ENCODE measurements at places on chromosomes 2 and 18. TPM values are rescaled to one million over a fixed set of nuclear protein-coding genes. Genes with fewer than 3 reads are reported as not detected.
A peak's percentile ranks its signal among the peaks of the same experiment; 100 is the strongest.

DNA sequence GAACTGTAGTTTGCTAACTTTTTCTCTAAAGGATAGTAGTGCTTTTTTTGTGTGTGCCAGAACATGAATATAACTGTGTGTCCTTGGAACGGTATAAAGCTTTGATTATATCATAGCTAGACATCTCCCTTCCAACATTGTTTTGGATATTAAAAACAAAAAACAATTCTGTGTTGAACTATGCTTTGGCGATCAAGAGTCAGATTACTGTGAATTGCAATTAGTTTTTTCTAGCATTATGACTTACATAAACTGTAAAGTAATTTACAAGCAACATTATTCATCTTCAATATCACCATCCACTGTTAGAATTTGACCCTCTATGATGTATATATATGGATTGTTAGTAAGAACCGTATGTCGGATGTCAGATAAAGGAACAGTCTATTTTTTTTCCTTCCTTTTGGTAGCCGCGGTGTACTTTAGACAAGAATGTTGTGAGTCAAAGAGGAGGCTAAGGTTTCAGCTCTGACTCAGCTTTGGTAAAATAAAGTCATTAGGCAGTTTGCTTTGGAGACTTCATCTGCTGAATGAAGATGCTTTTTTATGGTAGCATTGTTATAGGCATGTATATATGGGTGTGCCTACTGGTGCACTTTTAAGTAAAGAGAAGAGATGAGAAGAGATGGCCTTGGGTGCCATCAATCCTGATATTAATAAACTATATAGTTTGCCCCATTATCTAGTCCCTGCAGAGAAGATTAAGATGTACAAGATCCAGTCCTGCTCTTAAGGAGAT lies 76.4 kb downstream of the LTBP1 start:
- H3K27ac ChIP-seq, result no peak overlapping the region
- H3K27me3 ChIP-seq, result no peaks in the 10 kb centered on the region
- DNase-seq, result no peak

DNA sequence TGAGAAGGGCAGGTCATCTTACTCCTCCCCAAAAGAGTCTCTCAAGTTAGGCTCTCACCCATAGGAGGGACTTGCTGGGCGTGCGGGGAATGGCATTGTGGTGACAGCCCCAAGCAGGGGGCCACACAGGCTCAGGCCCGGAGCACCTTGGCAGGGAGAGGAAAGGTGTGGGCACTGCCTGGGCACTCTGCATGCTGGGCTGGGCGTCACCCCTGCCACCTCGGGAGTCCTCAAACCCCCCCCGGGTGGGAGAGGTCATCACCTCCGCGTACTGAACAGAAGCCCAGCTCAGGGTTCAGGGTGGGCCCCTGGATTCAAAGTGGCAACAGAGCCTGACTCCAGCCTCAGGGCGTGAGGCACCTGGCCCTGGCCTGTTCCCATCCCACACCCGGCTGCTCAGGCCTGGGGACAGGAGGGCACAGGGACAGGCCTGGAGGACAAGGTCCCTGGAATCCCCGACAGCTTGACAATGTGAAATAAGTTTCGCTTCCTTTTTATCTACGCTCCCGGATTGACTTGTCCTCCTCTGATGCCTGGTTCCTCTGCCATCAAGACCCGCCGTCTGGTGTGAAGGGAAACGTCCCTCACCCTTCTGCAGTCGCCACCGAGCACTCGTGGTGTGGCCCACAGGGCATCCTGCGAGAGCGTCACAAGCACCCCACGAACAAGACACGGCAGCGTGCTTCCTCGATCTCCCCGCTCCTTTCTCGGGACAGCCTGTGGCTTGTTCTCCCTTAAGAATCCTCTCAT lies 97.8 kb downstream of the HDAC4 start:
- no peaks in the 10 kb centered on the region for H3K36me3 ChIP-seq
- DNase-seq, result no peak
- H3K4me1 ChIP-seq, result peaks cover 73% of the 10 kb centered on the region

DNA sequence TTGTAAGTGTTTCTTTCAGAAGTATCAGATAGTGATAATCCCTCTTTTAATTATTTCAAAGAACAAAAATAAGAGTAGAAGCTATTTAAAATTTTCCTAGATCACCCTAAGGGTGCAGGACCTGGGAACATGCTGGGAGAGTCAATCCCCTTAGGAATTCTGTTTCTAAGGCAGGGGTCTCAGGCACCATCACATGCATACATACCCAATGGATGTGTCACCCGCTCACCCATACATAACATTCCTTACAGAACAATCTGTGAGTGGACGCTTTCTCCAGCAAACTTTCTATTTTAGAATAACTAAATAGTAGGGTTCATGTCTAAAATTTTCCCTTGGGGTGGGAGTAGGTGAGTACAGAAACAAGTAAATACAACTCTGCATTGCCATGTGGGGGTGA lies 8.4 kb downstream of the DSEL start:
- DNase-seq, result no peak
- H3K4me3 ChIP-seq, result no peak overlapping the region
- no peaks in the 10 kb centered on the region for H3K27me3 ChIP-seq
- H3K36me3 ChIP-seq, result no peaks in the 10 kb centered on the region
- no peak overlapping the region for H3K27ac ChIP-seq

The KATNAL2 gene
- 5.2 TPM for total RNA-seq

GRCh38 chr2:10202131-10202665 lies 79.7 kb downstream of the RRM2 start:
- no peak for DNase-seq
- no peaks in the 10 kb centered on the region for H3K4me1 ChIP-seq
- H3K36me3 ChIP-seq, result no peaks in the 10 kb centered on the region
- H3K27me3 ChIP-seq, result no peaks in the 10 kb centered on the region
- H3K4me3 ChIP-seq, result no peak overlapping the region

DNA sequence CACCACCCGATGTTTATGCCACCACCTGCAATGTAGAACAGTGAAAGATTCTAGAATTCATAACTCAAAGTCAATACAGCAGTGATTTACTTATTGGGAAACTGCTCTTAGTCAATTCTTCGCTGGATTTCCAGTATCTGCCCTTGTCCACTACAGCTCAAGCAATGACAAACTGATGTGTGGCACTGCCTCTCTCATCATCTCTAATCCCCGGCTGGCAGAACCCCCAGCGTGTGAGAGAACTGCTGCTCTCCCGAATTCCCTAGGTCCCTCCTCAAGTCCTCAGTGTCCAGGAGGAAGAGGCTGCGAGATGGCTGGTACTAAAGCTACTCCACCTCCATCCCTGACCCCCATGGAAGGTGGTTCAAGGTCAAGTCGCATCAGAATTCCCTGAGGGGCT lies 1.6 kb downstream of the TXNL4A start:
- H3K36me3 ChIP-seq, result peaks cover 6% of the 10 kb centered on the region
- H3K4me1 ChIP-seq, result peaks cover 46% of the 10 kb centered on the region
- peak overlapping the region; percentile 82 for H3K4me3 ChIP-seq
- no peaks in the 10 kb centered on the region for H3K27me3 ChIP-seq

- H3K4me3 ChIP-seq, result no peak overlapping the region
- no peaks in the 10 kb centered on the region for H3K27me3 ChIP-seq
- no peak for DNase-seq
Observed at GRCh38 chr2:100965596-100965995, 36.5 kb upstream of the RPL31 start.

The HIBCH gene
- 25.0 TPM for total RNA-seq

GRCh38 chr18:49510393-49511115 lies 23.5 kb upstream of the C18orf32 start:
- no peaks in the 10 kb centered on the region for H3K27me3 ChIP-seq
- H3K36me3 ChIP-seq, result no peaks in the 10 kb centered on the region
- no peaks in the 10 kb centered on the region for H3K4me1 ChIP-seq
- H3K4me3 ChIP-seq, result no peak overlapping the region
- DNase-seq, result no peak

GRCh38 chr2:223601018-223601417 lies 1.1 kb downstream of the SCG2 start:
- H3K4me3 ChIP-seq, result no peak overlapping the region
- H3K36me3 ChIP-seq, result no peaks in the 10 kb centered on the region
- no peak overlapping the region for H3K27ac ChIP-seq
- no peaks in the 10 kb centered on the region for H3K27me3 ChIP-seq

DNA sequence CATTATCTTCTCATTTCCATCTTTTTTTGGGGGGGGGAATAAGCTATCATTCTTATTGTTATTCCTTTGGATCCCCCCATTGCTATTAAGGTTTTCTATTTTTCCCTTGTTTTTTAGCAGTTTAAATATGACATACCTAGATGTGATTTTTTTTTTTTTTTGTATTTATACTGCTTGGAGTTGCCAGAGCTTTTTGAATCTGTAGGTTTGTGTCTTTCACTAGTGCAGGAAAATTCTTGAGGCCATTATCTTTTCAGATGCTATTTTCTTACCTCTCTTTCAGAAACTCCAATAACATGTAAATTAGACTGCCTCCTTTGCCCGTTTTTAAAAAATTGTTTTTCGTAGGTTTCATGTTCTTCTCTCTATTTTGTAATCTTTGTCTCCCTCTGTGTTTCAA lies 88.6 kb downstream of the WDR7 start:
- no peak for DNase-seq
- H3K4me1 ChIP-seq, result no peaks in the 10 kb centered on the region
- H3K36me3 ChIP-seq, result no peaks in the 10 kb centered on the region
- H3K4me3 ChIP-seq, result no peak overlapping the region

DNA sequence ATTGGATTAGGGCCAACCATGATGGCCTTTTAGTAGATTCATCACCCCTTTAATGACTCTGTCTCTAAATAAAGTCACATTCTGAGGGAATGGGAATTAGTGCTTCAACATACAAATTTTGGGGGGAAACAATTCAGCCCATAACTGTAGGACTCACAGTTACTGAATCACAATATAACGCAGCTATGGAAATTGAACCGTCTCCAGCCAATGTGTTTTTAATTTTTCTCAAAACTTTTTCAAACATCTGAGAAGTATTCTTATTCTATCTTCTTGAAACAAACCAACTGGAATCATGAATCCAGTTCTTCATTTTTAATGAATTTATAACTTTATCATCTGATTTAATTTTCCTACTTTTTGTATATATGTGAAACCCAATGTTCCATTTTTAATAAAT lies 373.1 kb upstream of the SYT4 start:
- no peaks in the 10 kb centered on the region for H3K27me3 ChIP-seq
- H3K27ac ChIP-seq, result no peak overlapping the region
- no peaks in the 10 kb centered on the region for H3K36me3 ChIP-seq
- no peak overlapping the region for H3K4me3 ChIP-seq
- no peaks in the 10 kb centered on the region for H3K4me1 ChIP-seq

DNA sequence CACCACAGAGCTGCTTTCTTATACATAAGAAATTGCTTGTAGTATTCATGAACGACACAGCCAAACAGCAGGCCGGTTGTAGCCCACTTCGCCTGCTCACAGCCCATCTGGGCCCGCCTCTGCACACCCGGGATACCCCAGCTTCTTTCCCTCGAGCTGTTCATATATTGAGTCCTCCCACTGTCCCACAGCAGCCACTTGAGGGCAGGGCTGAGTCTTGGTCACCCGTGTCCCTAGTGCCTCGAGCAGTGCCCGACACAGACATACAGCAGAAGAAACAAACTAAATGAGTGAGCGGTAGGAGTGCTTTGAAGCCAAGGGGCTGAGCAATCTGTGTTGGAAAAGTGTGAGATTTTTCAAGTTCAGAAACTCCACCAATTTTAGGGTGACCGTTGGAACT lies 251.4 kb downstream of the KLHL29 start:
- no peaks in the 10 kb centered on the region for H3K27me3 ChIP-seq
- H3K36me3 ChIP-seq, result no peaks in the 10 kb centered on the region
- H3K27ac ChIP-seq, result no peak overlapping the region
- peaks cover 11% of the 10 kb centered on the region for H3K4me1 ChIP-seq
